ENCODE measurements at places on chromosomes 4 and X.

DNA sequence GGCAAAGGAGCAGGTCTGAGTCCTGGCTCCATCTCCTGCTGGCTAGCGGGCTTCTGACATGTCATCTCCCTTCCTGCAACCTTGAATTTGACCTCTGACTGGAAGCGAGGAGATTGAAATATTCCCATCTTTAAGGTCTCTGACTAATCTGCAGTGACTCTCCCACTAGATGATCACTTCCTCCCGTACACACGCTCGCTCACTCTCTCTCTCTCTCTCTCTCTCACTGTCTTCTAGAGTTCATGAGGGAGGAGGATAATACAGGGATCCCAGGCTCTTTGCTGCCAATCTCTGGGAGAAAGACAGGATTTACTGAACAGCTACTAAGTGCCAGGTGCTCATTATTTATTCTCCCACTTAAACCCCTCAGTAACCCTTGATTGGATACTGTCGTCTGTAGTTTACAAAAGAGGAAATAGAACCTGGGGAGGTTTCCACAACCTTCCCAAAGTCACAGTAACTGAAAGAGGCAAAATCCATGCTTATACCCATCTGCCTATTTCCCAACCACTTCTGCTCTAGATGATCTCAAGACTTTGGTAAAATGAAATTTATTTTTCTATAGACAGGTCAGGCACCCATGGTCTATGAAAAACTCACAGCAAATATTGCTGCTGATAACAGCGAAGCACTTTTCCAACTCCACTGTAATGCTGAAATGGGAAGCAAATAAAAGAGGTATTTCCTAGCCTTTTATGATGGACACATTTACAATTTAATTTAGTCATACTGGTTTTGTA is 193.5 kb upstream of the C1QTNF7 start:
- no peak for DNase-seq

DNA sequence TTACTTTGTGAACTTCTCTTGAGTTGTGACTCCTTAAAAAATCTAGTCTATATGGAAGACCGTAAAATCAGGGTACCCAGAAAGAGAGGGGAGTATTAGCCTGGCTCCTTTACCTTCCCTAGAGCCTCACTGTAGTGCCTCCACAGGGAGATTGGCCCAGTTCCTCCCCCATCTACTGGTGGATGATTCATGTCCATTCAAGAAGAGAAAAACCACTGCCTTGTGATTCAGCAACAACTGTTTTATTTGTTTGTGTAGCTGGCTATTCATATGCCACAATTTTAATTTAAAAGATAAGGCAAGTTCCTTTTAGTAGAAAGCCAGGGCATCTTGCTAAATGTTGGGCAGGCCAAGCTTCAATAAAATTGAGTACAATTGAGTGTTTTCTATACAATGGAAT is 221.8 kb upstream of the KCNIP4 start:
- no peak for DNase-seq

GRCh38 chrX:54961750-54962149 is 32.2 kb downstream of the PFKFB1 start:
- DNase-seq: no peak

- DNase-seq: no peak
Observed at GRCh38 chrX:153646620-153647373, at the start of gene DUSP9. DUSP9 (plus strand) TSS chrX:153647203; CDS start chrX:153647954, 751 bp downstream.

- DNase-seq: no peak
Observed at GRCh38 chr4:153342751-153343552, 1.5 kb upstream of the MND1 start.

GRCh38 chrX:96563646-96564045 is 121.0 kb upstream of the DIAPH2 start:
- no peak for DNase-seq

DNA sequence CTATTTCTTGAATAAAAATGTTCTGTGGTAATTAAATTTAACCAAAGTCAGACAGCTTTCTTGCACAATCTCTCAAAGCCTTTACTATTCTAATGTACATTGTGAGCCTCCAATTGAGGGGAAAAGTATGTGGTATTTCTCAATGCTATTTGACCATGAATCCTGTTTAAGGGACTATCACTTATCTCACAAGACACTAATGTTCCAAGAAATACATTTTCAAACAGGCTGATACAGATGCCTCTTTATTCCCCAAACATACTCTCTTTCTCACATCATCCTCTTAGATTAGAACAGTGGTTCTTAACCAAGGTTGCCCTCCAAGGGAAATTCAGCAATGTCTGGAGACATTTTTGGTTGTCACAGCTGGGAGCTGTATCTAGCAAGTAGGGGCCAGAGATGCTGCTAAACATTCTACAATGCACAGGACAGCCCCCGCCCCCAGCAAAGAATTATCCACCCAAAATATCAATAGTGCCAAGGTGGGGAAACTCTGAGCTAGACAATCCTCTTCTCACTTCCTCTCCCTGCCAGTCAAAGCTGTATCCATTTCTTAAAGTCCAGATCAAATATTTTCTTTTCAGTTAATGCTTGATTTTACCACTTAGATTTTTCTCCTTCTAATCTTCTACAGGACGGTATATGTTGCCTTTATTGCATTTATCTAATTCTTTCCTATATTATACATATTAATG is 129.2 kb upstream of the TRIM2 start:
- no peak for DNase-seq

DNA sequence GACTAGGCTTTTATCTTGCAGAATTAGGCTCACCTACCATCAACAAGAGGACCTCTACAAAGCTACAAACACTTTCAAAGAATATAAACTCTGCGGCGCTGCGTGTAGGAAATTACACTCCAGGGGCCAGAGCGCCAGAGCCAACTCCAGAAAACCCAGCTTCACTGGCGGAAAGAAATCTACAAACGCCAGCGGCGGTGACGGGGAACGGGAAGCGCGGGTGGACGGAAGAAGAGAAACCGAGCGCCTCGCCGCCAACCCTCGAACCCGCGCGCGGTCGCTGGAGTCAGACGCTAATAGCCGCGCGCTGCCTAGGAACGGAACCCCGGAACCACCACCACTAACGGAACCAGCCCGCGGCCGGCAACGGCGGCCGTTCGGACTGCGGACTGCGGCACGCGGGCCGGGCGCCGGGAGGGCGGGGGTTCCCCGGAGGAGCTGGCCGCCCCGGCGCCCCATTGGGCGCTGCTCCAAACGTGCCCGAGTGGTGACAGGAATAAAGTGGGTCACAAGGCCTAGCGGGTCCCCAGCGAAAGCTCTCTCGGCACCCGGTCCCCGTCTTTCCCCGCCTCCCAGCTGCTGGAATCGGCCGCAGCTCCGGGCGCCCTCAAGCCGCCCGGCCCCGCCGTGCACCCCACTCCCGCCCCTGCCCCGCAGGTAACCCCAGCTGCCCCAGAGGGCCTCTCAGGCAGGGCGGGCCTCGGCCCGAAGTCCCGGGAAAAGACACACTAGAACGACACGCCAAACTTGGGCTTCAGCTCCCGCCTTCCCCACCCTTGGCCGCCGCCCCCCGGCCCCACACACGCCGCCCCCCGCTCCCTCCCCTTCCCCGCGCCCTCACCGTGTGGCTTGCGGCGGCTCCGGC is 836 bp downstream of the CLOCK start:
- peak; percentile 30 for DNase-seq

- no peak for DNase-seq
Observed at GRCh38 chr4:128571747-128572146, 237.8 kb upstream of the JADE1 start.

- no peak for DNase-seq
Observed at GRCh38 chrX:152575331-152575730, 62.4 kb upstream of the GABRQ start.

- no peak for DNase-seq
Observed at GRCh38 chr4:147825451-147826287, 93.8 kb downstream of the ARHGAP10 start.

Measured in activated CD8-positive, alpha-beta memory T cell treated with anti-CD3 and anti-CD28 coated beads for 4 hours (primary cell).